ENCODE measurements at places on chromosomes 2 and 18. TPM values are rescaled to one million over a fixed set of nuclear protein-coding genes. Genes with fewer than 3 reads are reported as not detected.

Gene NCKAP1
- total RNA-seq, result 132 TPM

Gene SLC9A2
- 0.09 TPM for total RNA-seq

Gene NR4A2
- 13.1 TPM for total RNA-seq

Gene NEU2
- total RNA-seq, result not detected

Data from omental fat pad (tissue), 4 donors.